GM12864 (cell line): ENCODE measurements at places on chromosomes 7 and 10.

DNA sequence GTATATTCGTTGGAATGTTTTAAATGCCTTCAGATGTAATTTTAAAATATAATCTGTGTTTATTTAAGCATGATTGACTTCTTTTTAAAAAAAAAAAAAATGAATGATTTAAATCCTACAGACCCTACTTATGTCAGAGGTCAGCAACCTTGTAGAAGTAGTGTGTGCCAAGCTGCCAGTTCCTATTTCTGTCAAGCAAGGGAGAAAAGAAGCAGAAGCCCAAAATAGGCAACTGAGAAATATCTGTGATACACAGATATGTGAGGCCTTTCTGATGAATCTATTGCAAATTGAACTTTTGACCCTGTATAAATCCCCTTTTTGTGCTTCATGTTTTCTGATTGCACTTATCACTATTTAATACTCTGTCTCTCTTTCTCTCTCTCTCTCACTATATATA, 199.5 kb downstream of the LRRN3 start:
- no peak for DNase-seq

DNA sequence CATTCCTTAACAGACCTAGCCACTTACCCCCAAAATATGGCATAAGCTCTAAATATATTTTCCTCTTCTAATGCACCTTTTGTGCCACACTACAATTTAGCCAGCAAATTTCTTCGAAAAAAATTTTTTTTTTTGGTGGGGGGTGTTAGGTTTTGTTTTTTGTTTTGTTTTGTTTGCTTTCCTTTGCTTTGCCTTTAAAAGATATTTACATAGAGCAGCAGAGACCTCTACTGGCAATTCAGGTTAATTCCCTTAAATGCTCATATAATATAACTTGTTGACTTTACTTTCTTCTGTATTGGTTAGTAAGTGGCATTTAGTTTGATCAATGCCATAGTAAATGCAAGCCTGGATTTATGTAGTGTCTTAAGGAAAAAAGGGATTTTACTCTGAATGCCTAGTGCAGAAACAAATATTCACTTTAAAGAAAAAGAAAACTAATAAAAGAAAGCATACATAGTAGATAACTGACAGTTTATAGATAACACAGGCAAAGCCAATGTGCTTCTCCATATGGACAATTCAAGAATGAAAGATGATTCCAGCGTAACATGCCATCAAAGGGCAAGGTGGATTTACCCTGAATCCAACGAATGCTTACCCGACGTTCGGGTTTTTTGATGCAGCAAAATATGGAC, 1250.6 kb downstream of the GATA3 start:
- DNase-seq: no peak

GRCh38 chr10:102802920-102803534, 34.2 kb downstream of the CYP17A1 start:
- DNase-seq: no peak

- no peak for DNase-seq
These were observed 149.8 kb downstream of the CCSER2 start for GRCh38 chr10:84478151-84478550.

DNA sequence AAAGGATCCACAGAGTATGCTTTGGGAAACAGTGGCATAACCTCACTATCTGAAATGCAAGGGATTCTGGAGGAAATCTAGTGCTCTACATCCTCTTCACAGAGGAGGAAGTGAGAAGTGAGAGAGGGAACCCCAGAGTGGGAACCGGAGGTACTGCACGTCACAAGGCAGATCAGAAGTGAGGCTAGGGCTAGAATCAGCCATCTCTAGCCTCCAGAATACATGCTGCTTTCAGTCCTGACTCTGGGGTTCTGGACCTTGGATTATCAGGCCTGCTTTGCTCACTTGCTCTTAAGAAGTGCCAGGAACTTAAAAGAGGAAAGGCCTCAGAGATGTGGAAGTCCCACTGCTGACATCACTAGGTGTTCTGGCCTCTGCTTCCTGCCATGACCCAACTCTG, 25.7 kb downstream of the ZNF503 start:
- peak; percentile 21 for DNase-seq

GRCh38 chr7:89232-90019, 102.9 kb upstream of the FAM20C start:
- no peak for DNase-seq

DNA sequence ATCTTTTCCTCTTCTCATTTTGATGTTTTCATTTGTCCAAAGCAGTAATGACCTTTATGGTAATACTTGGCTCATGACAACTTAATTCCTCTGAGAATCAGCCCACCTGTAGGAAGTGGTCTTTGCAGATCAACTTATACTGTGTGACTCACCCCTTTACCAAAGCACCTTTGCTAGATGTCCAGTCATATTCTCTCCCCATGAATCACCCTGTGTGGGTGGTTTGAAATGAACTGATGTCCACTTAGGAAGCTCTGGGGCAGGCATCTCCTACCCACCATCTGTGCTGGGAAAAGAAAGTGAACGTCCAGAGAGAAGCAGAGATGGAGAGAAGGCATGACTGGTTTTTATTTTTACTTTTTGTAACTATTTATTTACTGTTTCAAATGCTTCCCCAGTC, 410.3 kb downstream of the KIF20B start:
- DNase-seq: no peak

DNA sequence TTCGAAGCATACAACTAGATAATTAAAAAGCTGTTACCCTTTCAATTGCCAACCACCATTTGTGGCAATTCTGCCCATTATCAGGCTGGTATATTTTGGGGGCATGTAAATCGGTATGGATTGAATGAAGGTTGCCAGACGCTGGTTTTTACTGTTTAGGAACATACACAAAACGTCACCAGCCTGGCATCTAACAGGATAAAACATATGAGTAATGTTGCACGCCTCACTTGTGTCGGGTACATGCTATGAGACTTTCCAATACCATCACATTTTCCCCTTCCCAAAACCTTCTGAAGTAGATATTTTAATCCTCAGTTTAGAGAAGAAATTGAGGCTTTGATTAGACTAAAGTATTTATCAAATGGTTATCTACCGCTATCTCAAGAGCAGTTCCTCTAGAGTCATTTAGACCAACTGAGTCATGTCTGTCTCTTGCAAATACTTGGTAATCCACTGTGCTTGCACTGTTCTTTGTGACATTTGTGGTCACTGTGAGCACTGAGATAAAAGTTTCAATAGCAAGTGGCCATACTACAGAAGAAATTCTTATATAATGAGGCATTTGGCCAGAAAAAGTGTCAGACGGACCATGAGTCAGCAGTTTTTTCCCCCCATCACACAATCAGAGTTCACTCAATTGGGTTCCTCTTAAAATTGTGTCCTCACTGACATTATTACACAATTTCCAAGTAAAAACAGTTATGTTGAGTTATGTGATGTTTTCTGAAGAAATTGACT, 498.7 kb downstream of the NXPH1 start:
- DNase-seq: no peak

DNA sequence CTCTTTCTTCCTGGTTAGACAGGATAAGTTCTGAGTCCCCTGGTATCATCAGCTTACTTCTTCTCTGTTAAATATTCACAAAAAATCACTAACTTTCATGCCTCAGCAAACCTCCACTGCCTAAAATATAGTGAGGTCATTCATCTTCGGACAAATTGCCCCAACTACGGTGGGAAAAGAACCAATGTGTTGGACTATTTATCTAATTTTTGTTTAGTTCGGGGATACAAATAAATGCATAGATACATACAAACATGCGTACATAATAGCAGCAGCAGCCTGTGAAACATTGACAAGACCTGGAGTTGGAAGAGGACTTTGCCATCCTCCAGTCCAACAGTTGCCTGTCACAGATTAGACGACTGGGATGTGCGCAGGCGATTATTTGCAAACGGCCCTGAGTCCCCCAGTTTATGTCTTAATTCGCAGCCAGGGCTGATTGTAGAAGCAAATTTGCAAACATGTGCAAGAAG, 51.5 kb downstream of the EGFR start:
- DNase-seq: no peak

DNA sequence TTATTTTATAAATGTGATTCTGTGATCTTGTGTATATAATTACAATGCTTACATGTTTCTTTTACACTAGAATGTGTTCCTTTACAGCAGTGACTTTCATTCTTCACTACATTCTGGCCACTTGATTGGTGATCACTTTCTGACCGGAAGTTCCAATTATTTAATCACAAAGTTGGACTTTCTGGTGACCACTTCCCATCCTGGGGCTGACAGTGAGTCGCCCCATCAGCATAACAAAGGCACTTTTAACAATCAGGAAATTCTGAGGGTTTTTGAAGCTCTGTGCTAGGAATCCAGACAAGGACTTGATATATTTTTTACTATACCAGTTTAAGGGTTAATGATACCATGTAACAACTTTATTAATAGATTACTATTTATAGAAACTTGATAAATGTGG, 282.3 kb upstream of the KAT6B start:
- no peak for DNase-seq

GRCh38 chr7:132402751-132403245, 173.5 kb downstream of the PLXNA4 start:
- no peak for DNase-seq

DNA sequence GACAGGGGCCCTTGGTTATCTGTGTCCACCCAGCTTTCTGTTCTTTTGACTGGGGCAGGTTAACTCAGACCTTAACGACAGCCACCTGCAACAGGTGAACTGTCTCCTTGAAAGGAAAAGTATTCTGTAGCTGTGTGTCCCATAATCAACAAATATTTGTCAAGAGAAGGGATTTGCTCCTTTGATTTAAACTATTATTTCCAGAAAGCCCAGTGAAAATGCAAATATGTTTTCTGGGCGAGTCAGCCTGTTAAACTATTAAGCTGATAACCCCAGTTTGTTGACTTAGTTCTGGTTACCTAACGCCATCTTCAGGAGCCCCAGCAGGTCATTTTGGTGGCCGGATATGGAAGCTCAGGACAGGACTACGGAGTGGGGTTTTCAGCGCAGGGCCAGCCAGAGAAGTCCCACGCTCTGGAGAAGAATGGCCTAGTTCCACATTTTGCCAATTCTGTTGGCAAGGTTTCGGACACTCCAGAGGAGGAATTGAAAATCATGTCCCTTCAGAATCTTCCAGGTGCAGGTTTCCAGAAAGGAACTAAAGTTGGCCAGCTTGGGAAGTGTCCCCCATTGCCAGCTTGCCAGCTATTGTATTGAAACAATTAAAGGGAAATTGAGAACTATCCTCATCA, 54.5 kb downstream of the ADRA2A start:
- DNase-seq: no peak

DNA sequence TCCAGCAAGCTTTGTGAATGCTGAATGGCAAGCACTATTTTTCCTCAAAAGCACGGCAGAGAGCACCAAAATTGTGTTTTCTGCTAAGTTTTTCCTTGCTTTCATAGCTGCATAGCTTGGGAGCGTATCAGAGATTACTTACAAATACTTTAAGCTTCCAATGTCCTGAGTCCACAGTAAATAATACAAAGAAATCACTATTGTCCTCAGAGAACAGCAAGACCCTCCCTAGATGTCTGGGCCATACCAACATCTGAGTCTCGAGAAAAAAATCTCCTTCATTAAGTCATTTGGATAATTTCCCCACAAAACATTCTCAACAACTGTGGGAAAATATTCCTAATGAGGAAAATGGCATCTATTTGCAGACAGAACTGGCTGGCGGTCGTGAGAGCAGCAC, 41.7 kb downstream of the SGMS1 start:
- no peak for DNase-seq

DNA sequence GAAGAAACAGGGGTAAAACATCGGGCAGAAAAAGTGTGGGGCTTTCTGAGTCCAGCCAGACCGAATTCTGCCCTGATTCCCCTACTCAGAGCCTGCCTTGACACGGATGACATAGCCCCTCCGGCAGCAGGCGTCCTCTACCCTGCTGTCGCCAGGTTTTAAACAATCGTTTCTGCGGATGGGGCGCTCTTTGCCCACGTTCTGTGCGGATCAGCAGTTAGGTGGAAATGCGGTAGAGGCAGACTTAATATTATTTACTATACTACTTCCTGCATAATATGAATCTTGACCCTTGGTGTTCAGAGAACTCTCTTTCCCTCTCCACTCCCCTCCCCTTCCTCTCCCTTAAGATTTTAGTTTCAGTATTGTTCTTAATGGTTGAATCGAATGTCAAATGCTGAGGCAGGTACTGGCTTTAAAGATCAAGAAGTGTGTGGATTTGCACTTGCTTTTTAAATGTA, 2.4 kb downstream of the GATA3 start:
- no peak for DNase-seq

DNA sequence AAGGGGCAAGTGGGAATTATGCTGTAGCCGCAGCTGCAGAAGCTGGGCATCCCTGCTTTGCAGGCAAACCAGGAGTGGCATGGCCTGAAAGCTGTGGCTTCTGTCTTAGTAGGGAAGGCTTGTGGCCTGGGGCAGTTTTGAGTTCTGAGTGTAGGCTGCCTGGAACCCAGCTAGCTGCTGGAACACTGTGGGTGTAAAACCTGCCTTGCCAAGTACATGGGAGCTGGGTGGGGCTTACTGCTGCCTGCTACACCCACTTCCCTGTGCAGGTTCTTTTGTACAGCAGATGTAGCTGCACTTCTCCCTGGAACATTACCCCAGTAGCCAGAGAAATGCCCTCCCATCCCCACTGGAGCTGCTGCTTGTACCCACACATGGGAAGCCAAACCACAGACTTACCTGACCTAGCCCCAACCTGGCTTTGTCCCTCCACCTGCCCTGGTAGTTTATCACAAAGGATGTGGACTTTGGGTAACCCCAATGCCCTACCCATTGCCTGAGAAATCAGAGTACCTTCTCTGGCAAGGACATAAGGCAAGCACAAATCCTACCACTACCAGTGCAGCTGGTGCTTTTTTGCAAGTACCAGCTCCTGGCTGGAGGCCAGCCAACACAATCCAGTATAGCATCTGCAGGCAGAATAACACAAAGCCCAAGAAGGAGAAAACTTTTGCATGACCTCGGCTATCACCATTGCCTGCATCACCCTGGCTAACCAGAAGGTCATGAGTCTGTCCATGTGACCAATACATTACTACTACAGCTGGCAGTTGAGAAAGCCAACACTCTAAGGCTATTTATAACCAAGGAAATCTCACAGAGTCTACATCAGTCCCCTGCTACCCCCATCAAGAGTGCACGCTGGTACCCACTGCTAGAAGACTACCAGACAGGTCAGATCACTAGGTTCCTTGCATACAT, 26.5 kb upstream of the PPP1R3A start:
- DNase-seq: no peak

DNA sequence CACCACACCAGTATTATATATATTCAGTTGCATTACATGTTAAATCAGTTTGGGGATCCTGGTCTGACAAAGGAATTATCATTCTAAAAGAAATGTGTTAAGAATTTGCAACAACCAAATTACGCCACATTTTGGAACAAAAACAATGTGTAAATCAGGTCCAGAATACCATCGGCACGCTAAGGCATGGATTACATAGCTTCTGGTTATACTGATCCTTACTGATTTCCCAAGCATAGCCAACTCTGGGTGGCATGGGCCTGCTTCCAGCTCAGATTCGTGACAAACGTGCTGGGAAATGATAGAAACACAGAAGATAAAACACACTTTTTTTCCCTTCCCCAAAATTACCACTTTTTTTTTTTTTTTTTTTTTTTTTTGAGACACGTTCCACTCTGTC, 660.0 kb downstream of the SORCS1 start:
- DNase-seq: no peak

GRCh38 chr7:41809529-41809939, 106.6 kb upstream of the INHBA start:
- no peak for DNase-seq
